ENCODE measurements at places on chromosomes 13 and 19.

DNA sequence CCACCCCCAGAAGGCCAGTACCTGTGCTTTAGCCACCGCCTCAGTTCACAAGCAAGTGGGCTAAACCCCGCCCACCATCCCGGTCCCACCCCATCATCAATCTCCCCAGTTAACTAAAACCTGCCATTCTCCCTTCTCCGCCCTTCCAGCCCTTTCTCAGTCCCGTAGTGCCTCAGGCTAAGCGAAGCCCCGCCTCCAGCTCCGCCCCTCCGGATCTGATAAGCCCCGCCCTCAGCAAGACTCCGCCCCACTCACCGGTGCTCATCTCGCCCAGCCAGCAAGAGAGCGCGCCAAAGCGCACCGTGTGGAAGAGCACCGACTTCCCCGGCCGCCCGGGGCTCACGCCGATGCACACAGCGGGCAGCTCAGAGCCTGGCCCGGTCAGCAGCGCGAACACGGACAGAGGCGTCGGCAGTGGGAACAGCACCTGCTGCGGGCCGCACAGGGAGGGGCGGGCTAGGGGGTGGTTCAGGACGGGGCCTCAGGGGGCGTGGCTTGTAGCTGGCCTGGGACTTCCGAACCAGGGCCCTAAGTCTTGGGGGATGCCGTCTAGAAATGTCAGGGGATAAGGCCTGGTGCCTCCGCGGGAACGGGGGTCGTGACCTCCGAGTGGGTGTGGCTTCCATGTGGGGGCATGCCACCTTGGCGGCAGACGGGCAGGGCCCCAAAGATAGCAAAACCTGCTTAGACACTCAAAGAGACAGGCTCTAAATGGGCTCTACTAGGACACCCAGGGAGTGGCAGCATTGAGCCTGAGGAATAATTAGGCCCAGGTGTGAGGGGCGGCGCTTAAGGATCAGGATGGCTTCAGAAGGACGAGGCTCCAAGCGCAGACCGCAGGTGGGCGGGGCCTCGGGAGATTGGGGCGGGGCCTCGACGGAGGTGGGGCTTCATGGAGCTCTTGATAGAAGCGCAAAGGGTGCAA lies 21.4 kb downstream of the MAP4K1 start:
- no peak for DNase-seq

DNA sequence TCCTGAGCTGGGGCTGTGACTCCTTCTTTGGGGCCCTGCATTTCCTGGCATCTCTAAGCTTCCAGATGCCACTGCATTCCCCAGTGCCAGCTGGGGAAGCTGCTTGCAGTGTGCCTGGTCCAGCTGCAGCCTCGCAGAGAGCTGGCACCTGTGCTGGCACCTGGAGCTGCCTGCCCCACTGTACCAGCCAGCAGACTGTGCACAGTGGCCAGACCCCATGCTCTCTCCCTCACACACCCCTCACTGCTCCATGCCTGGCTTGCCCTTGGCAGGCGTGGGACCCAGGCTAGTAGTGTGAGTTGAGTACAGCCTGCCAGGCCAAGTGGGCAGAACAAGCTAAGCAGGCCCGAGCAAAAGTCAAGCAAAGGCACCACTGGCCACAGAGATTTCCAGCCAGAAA lies 327.5 kb downstream of the NDFIP2 start:
- no peak for DNase-seq

DNA sequence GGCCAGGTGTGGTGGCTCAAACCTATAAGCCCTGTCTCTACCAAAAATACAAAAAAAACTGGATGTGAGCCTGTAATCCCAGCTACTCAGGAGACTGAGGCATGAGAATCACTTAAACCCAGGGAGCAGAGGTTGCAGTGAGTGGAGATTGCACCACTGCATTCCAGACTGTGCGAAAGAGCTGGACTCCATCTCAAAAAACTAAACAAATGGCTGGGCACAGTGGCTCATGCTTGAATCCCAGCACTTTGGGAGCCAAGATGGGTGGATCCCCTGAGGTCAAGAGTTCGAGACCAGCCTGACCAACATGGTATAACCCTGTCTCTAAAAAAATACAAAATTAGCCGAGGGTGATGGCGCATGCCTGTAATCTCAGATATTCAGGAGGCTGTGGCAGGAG lies 34.9 kb upstream of the ZNF83 start:
- DNase-seq, result no peak

GRCh38 chr19:30049846-30050667 lies 108.0 kb downstream of the URI1 start:
- no peak for DNase-seq

DNA sequence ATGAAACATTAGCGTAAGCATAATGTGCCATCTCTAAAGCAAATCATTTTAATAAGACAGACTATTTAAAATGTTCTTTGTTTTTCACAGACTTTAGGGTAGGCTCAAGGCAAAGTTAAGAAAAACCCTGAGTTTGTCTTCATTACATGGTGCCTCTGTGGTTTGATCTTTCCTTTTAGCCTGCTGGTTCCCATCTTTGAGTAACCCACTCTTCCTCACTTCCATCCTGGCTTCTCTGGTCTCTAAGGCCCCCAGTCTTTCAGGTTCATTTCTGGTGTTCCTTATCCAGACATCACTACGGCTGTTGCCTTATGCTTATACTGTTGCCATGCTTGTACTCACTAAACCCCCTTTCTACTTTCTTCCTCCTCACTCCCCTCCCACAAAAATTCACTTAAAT lies 38.4 kb downstream of the DACH1 start:
- DNase-seq, result no peak

DNA sequence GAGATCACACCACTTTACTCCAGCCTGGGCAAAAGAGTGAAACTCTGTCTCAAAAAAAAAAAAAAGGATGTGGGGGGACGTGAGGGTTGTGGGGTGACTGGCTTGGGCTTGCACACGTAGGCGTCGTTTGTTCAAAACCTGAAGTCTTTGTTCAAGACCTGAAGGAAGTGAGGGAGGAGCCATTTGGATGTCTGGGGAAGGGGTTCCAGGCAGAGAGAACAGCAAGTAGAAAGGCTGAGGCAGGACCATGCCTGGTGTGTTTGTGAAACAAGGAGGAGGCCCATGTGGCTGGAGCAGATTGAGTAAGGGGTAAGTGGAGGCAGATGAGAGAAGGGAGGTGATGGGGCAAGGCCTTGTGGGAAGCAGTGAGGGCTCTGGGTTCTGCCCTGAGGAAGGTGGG lies 27.8 kb downstream of the PIN1 start:
- no peak for DNase-seq

DNA sequence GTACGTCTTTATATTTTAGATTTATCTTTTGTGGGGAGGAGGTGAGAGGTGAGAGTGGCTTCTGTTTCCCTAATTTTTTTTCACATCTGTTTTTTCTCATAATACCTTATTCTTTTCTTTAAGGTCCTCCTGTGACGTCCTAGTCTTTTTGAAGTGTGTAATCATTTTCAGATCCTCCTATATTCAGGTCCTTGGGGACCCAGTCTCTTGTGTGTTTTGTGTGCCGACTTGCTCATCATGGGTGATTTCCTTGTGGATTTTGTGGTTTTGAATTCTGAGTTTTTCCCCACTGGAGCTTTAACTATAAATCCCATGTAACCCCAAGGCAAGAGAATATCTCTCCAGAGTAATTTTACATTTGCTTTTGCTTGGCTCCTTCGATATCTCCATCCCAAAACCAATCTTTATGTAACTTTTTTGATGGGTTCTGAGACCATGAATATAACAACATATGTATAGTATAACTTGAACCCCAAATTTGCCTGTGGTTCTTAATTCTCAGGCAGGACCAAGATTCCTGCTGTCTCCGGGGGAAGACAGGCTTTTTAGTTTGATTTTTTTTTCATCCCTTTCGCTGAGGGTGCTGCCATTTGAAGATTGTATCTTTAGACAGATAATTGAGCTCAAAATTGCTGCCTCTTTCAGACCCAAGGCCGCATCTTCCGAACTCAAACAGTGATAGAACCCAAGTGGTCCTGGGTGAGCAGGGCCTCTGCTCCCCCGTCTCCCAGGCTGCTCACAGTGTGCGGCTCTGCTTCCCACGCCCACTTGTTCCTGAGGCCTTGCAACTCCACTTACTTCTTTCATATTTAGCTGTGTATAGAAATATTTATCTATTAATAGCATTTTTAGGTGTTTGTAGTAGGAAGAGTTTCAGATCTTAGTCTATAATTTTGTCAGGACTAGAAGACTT lies 59.1 kb upstream of the GPR183 start:
- DNase-seq, result no peak

- DNase-seq, result no peak
Observed at GRCh38 chr13:61021838-61022237, 393.8 kb downstream of the PCDH20 start.

- no peak for DNase-seq
Observed at GRCh38 chr13:98390086-98390715, 186.7 kb downstream of the STK24 start.

DNA sequence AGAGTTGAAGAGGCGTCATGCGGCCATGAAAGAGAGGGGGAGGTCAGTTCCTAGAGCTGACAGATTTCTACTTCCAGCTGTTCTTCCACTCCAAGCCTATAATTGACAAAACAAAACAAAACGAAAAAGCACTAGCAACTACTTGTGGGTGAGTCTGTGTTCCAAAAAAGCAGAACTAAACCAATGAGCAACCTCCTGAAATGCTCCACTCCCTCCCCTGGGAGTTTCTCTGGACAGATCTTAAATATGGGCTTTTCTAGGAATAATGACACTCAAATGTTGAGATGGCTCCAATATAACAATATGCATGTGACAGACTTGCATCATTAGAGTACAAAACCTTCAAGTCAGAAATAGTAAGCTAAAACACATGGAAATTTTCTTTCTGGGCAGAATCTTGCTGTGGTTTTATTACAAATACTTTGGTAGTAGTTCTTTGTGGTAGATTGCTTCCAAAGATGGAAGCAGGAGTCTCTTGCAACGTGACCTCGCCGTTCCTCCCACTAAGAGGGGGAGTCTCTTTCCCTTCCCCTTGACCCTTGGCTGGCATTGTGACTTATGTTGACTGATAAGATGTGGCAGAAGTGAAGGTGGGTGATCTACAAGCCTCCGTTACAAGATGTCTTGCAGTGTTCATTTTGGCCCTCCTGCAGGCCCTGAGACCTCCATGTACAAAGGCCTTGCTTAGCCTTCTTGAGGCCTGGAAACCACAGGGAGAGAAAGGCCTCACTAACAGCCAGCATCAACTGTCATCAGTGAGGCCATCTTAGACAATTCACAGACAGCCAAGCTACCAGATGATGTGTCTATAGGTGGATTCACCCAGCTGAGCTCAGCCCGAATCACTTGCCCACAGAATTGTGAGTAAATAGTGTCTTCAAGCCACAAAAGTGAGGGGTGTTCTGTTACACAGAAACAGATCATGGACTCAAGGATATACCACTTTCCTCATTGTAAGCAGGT lies 173.1 kb upstream of the RFC3 start:
- no peak for DNase-seq

DNA sequence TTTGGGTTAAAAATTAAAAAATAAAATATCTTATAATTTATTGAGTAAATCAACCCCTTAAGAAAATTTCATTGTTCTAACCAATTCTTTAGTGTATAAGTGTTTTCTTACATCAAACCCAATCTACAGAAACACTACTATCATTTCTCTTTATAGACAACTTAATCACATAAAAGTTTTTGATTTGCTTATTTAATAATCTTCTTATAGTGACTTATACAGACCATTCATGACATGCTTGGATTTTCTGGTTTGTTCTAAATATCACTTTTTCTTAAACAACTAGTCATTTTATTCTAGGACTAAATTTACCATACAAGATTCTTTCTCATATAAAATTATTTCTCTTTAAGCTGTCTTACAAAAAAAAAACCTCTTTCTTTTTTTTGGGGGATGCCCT lies 27.3 kb upstream of the ZSCAN5A start:
- DNase-seq, result no peak

- no peak for DNase-seq
Observed at GRCh38 chr19:19171821-19172532, 1.9 kb upstream of the MEF2B start.

Data from activated CD4-positive, alpha-beta T cell treated with anti-CD3 and anti-CD28 coated beads, Interleukin-2, amount 50 U/mL, for 24 hours (primary cell).